ENCODE measurements at places on chromosomes 12 and 14.

DNA sequence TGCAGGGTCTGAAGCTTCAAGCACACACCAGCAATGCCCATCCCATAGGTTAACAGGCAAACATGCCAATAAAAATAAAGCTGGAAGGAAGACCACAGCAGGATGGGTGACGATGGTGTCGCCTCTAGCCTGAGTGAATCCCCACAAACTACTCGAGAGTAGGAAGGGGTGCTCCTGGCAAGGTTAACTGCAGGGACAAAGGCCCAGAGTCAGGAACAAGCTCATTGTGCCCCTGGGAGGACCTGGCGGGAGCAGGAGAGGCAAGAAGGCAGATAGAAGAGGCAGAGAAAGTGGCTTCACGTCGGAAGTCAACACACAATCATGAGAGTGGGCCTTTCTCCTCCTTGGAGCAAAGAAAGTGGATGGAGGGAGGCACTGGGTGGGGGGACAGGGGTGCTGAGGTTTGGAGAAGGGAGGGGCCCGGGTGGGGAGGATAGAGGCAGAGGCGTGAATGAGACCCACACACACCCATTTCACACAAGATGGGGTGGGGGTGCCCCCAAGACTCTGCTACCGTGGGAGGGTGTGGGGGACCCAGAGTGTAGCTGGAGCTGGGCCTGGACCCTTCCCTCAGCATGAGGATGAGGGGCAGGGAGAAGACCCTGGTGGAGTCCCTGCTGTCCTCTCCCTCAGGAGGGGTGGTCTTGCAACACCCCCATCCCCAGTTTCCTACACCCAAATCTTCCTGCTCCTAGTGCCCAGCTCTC, 43.1 kb downstream of the DIO3 start:
- DNase-seq = no peak

DNA sequence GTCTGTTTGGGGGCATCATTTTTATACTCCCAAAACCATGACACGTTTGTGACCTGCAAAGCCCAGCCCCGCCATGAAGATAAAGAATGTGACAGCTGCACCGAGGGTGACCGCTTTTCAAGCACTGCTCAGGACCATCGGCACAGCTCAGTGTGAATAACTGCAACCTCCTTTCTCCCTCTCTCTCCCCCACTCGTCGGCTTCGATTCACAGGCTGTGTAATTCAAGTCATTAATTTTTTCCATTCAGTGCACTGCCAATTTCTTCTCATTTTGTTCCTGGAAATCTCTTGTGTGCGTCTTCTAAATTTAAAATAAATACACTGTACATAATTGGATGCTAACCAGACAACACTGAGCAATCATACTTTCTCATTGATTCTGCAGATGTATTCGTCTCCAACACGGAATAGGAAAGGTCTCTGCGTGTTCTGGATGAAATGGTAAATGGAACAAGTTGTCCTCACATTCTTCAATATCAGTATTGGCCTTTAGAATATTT, 260.8 kb downstream of the TTC8 start:
- no peak for DNase-seq

DNA sequence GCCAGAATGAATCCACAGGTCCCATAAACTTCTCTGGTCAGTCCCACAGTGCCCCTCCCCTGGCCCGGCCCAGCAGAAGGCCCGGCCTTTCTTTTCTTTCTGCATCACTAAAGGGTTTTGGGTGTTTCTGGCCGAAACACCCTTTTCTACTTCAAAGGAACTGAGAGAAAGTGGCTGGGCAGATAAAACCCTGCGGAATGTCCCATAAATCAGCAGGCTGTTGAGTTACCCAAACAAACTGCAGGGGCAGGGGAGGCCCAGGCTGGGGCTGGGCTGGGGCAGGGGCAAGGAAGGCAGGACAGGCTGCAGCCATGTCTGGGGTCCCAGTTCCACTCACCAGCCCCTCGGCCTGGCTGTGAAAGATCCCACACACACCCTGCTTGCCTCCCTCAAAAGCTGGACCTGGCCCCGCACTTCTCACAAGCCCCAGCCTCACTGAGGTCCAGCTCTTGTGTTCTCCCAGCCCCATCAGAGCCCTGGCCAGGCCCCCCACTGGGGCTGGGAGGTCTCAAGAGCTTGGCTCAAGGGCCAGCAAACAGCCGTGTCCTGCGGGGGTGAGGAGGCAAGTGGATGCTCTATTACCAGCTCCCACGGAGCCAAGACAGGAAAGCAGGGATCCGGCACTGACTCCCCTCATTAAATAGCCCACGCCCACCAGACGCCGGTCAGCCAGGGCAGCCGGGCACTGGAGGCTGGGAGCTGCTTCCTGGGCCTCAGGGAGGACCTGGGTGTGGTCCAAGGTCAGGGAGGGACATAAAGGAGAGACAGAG, 41.9 kb downstream of the CCNK start:
- no peak for DNase-seq

- no peak for DNase-seq
Measured at GRCh38 chr14:56846970-56847930, 37.0 kb upstream of the OTX2 start.

DNA sequence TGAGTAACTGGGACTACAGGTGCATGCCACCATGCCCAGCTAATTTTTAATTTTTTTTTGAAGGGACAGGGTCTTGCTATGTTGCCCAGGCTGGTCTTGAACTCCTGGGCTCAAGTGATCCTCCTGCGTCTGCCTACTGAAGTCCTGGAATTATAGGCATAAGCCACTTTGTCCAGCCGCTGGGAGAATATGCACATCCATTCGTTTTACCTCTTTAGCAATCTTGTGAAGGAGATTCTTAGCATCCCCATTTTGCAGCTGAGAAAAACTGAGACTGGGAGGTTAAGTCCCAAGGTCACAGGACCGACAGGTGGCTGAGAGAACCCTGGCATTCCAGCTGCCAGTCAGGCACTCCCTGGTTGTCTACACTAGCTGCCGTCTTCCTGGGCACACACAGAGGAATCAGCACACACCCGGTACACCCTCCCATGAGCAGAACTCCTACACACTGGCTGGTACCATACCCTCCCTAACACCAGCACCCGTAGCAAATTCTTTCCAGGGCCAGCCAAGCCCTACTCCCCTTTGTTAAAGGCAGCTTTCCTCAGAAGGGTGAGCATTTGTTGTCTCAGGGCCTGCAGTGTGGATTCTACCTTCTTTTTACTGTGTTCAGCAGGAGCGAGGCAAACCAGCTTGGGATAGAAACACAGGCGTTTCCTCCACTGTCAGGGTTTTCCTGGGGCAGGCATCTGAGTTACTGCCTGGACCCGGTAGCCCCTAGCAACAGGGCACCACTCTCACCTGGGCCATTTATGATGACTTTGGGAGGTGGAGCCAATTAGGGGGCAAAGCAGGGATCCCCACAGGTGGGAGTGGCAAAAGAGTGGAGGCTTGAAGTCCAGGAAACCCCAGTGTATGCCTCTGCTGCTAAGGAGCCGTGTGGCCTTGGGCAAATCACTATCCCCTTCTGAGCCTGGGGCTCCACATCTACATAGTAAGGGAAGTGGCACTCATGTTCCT, 70.2 kb downstream of the IRF2BPL start:
- no peak for DNase-seq

- no peak for DNase-seq
Measured at GRCh38 chr14:61536661-61537562, 158.4 kb upstream of the HIF1A start.

DNA sequence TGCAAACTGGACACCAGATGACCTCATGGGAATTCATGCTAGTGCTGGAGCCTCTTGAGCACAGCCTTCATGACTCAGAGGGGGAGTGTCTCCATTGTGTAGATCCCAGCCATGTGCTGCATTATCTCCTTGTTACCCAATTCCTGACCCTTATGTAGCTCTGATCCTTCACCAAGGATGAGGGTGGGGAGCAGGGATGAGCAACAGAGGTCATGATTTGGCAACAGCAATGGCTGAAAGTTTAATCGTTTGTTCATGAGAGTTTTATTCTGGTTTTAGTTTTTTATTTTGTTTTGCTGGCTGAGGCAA, 9.5 kb upstream of the BDKRB1 start:
- DNase-seq = no peak

DNA sequence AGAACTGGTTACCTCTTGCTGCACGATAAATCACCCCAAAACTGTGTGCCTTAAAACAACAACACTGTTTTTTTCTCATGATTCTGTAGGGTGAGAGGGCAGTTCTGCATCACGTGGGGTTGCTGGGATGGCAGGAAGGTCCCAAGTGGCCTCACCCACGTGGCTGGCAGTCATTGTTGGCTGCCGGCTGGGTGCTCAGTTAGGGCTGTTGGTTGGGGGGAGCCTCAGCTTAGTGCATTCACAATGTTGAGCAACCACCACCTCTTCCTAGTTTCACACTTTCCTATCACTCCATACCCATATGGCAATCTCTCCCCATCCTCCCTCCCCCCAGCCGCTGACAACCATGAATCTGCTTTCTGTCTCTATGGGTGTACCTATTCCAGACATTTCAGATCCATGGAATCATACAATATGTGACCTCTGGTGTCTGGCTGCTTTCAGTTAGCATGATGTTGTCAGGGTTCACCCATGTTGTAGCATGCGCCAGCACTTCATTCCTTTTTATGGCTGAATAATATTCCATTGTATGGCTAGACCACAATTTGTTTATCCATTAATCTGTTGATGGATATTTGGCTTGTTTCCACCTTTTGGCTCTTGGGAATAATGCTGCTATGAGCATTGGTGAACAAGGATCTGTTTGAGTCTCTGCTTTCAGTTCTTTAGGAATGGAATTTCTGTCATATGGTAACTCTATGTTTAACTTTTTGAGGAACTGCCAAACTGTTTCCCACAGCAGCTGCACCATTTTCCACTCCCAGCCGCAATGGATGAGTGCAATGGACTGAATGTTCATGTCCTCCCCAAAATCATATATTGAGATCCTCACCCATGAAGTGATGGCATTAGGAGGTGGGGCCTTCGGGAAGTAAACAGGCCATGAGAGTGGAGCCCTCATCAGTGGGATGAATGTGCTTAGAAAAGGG, 11.2 kb upstream of the POP5 start:
- DNase-seq = no peak

- DNase-seq = no peak
Measured at GRCh38 chr12:28955491-28955890, 193.6 kb upstream of the FAR2 start.

GRCh38 chr14:99565383-99565782, 38.6 kb downstream of the CCDC85C start:
- DNase-seq = no peak

DNA sequence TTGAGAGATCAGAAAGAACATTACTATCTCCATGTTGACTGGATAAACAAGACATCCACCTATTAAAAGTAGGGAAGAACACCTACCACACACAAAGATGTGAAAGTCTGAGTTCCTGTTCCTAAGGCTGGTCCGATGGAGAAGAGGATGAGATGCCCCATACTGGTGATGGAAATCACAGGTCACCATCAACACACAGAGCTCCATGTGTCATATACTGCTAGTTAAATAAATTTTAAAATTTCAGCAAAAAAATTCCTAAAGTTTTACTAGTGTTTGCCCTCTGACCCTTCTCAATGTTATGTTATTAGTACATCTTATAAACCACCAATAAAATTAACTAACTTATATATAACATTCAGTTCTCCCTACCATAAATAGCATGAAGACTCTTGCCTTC, 59.1 kb downstream of the KCNA5 start:
- no peak for DNase-seq

DNA sequence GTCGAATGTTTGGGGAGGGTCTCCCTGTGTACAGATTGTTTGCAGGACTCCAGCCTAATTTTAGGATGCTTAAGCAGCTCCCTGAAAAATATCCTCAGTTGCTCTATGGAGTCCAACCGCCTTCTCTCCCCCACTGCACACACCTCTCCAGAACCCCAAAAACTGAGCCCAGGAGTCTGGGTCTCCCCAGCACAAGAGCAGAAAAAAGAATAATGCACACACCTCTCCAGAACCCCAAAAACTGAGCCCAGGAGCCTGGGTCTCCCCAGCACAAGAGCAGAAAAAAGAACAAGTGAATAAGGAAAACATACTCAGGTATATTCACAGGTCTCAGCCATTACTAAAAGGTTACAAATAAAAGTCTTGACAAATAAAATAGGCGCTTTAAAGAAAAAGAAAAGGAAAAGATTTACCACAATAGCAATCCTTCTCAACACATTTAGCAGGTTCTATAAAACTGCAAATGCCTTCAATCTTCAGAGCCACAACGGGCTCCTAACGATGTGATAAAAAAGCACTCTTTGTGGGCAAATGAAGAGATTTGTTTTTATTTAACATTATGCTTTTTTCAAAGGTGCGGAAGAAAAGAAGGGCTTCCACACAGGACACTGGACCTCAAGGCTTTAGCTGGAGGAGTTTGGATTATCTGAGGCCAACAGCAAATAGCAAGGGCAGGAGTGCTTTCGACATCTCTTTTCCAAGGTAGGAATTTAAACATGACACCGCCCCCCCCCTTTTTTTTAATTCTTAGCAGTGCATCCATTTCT, 8.2 kb downstream of the BCL11B start:
- DNase-seq = no peak

DNA sequence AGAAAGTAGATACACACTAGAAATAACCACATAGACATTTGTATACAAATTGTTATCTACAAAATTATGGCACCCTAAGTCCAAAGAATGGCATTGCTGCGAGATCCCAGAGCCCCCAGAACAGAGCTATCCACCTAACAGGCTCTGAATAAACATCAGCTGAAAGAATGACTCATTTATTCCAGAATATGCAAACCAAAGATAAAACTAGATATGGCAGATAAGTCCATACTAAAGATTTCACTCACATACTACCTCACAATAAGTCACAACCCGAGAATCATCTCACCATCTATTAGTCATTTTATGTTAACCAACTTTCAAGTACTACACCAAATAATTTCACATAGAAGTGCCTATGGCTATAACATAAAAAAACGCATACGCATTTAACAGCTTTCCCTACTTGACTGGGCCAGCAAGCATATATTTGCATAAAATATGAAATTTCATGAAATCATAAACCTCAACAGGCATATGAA, 5.6 kb downstream of the CNIH1 start:
- no peak for DNase-seq

- DNase-seq = no peak
Measured at GRCh38 chr14:92556255-92556741, 42.7 kb downstream of the RIN3 start.

- no peak for DNase-seq
Measured at GRCh38 chr12:14696265-14696741, at the start of gene GUCY2C. Gene GUCY2C (minus strand): TSS chr12:14696599. CDS start chr12:14696448, 151 bp downstream.

GRCh38 chr12:28360253-28360652, 170.0 kb downstream of the CCDC91 start:
- DNase-seq = no peak

All from activated gamma-delta T cell treated with Interleukin-2 at 50 U/mL for 16 hours (primary cell).